Mesenchymal stem cell (in vitro differentiated cells and primary cell): ENCODE measurements at places on chromosomes 16 and 17.

DNA sequence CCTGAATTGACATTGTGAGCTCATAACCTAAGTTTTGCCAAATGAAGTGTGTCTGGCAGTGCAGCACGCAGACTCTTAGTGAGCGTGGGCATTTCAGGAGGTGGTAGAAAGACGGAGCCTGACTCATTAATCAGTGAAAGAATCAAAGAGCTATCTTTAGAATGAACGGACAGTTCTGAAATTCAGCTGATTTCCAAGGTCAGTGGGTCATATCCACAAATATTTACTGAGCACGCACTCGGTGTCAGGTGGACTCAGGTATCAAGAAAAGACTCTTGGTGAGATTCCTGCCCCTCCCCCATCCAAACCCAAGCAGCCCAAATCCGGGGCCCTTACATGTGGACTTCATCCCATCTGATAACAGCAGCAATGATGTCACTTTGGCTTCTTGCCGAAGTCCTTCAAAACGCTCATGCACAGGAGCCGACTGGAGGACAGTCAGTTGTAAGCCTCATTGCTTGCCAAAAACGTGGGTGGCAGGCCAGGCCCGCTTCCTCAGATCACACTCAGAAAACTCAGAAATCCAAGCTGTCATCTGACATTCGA is 185.8 kb downstream of the HS3ST3A1 start:
- no peak for DNase-seq

DNA sequence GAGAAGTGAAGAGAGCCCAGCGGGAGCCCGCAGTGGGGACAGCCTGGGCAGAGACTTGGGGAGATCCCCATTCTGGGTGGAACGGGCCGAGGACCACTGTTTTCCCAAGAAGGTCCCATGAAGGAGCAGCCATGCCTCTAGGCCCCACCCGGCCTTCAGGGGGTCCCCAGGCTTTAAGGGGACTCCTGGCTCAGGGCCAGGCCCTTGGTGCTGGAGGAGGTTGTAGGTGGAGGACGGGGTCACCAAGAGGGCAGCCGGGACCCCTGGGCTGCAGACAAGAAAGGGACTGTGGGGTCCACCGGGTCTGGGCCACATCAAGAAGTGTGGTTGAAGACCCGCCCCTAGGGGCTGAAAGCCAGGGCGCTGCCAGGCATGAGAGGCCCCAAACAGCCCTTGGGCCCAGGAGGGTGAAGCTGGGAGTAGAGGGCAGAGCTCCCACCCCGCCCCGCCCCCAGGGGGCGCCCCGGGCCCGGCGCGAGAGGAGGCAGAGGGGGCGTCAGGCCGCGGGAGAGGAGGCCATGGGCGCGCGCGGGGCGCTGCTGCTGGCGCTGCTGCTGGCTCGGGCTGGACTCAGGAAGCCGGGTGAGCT is at the start of gene PRSS21:
PRSS21 (plus strand) TSS at position 487 of the 589 bp plus-strand sequence; CDS start at position 519, 32 bp downstream.
- no peak for DNase-seq

DNA sequence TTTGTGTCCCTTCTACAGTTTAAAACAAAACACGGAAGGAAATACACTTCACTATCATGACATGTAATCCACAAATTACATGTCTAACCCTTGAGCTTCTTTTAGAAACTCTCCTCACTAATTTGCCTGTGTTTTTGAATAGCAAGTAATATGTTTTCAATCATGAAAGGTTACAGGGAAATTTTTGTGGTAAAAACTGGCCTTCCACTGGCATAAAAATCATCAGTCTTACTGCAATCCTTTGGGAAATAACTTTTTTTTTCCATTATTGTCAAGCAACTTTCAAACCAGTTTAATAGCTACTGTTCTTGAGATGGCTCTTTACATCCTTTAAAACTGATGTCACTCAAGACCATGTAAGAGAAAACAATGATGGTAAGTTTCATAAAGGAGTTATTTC is 27.0 kb downstream of the MYO1D start:
- DNase-seq = no peak

GRCh38 chr17:40035162-40035559 is 19.0 kb downstream of the MED24 start:
- peak; percentile 63 for DNase-seq

DNA sequence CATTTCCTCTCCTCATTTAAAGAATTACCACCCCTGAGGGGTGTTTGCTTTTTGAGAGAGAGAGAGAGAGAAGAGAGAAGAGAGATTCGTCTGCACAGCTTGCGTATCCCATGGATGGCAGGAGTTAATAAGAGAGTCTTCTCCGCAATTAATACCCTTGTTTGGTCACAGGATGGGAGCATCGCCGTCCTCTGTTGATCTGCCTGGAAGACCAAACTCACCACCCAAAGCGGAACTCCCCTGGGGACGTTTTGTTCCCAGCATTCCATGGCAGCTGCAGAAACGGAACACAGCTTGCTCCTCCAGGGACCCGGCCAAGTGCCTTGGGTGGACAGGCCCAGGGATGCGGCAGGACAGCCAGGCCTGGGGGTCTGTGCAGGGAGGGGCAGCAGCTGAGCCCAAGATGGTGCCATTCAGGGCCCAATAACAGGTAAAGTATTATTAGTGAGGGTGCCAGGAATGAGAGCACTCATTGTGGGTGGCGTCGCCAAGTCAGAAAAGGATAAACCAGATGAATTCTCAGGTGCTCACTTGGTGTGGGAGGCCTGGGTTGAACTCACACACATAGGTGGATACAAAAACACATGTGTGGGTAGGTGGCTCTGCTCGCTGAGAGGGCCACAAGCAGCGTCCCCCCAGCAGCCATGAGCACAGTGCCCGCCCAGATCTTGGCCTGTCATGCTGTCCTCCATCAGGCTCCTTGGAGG is 83.1 kb downstream of the NT5M start:
- DNase-seq = no peak
